ENCODE measurements at places on chromosomes 7 and 10.

- peak; percentile 35 for DNase-seq
Measured at GRCh38 chr7:91941450-91941849, 788 bp downstream of the AKAP9 start.

DNA sequence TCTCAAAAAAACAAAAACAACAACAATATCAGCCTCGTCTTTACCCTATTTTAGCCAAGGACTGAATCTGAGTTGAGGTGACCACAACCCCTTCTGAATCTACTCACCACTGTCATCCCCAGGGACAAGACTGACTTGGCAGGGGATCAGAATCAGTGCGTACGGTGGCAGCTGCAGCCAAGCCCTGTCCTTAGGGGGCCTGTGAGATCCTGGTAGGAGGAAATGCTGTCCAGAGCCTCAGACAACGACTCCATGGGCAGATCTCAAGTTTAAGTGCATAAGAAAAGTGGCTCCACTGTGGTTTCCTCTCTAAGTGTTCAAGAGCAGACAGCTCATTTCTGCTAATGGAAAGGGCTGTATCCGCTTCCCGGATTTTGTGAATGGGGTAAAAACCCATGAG lies 22.4 kb upstream of the CYTH3 start:
- DNase-seq, result no peak

DNA sequence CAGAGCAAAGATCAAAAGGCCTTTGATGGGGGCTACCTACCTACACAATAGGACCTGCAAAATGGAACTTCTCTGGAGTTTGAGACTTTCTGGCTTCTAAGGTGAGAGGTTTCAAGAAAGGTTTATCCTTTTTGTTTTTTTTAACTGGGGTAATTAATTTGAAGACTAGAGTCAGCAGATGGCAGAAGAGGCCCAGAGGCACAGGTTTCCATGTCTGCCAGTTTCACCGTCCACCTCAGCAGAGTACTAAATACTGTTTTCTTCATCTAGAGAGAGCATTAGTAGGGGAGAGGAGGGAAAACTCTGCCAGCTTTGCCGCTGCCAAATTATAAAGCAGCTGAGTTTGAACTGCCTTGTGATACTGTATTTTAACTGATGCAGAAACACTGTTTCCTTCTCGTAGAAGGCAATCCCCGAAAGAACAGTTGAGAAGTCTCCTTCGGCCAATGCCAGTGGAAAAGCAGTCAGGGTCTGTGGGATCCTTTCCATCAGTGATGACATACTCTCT lies 138.7 kb downstream of the SLC25A13 start:
- no peak for DNase-seq

GRCh38 chr7:54678763-54679489 lies 80.1 kb downstream of the SEC61G start:
- DNase-seq, result peak; percentile 3

DNA sequence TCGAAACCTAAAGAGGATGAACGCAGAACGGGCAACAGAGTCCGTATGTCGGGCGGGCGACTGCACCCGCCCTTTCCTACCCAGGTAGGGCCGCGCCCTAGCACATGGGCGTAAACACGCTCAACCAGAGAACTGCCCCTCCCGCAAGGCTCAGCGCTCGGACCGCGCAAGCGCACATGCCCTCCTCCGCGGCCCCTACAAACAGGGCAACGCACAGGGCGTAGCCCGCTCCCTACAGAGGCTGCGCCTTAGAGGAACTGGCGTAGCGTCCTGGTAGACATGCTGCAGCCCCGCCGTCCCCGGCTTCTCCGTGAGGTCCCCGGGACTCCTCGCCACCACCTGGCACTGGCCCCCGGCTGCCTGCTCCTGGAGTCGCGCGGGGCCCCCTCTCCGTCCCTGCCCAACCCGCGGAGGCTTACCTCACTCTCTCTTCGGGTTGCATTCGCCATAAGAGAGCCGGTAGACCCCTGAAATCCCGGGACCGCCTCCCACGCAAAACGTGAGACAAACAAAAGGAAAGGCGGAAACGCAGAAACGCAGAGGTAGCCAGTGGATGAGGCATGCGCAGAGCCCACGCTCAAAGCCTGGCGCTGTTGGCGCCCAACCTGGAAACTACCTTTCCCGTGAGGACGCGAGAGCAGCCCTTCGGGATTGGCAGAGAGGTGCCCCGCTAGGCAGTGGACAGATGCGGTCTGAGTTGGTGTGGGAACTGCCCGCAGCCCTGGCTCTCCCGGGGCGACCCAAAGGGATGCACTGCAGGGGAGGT lies at the start of gene ZNF33B:
TSS of gene ZNF33B (minus strand) at position 516 of the 766 bp plus-strand sequence. CDS start 1,642 bp downstream, outside the sequence.
- peak; percentile 90 for DNase-seq

- DNase-seq, result no peak
Measured at GRCh38 chr10:35934642-35934995, 292.5 kb upstream of the FZD8 start.

DNA sequence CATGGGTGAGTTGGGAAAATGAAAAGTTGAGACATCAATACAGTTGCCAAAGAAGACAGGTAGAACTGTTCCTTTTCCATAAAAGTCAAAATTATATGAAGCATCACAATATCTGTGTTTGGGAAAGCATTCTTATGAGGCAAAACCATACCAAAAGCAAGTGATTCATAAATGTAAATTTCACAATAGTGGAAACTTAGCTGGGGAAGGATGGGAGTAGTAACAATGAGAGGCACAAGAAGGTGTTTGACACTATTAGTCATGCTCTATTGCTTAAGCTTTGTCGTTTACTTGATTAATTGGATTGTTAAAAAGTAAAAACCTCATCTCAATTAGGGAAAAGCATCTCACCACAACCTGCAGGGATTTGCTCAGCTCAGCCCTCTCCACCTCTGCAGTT lies 240.2 kb downstream of the C7orf25 start:
- DNase-seq, result no peak

DNA sequence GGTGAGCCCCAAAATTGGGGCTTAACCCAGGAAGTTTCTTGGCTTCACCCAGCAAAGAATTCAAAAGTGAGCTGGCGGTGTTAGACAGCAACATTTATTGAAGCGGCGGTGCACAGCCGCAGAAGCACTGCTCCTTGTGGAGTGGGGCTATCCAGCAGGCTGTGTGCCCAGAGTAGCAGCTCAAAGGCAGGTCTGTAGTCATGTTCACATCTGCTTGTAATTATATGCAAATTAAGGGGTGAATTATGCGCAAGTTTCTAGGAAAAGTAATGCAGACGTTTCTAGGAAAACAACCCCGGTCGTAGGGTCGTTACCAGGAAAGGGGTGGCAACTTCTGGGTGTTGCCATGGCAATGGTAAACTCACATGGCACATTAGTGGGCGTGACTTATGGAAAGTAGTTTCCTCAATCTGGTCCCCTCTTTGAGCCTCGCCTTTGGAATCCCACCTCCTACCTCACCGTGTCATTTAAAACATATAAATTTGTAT lies 13.7 kb upstream of the KBTBD2 start:
- DNase-seq, result peak; percentile 65

DNA sequence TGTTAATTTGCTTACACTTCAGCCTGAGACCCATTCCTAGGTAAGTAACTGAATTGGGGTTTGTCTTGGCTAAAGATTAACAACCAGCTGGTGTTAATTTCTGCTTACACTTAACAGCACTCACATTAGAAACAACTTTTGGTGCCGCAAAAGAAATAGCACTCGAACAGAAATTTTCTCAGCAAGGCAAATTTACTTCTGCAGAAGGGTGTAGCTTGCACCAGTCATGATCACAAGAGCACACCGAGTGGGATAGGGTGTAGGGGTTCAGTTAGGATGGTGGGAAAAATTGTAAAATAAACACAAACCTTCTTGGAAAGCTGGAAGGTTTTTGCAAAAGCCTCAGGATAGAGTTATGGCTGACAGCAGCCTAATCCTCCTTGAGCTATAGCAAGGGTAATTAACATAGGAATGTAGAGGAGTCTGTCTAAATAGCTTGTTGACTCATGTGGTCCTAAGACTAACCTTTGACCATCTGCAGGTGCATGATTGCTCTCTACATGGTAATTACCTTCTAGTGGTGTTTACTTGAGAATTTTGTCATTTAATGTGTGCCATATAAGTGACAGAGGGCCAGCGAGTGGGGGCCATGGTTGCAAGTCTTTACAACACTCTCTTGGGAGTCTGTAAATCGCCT lies 67.8 kb upstream of the CDK13 start:
- DNase-seq, result no peak

- no peak for DNase-seq
Measured at GRCh38 chr10:31622978-31623377, 304.0 kb downstream of the ZEB1 start.

GRCh38 chr10:35927990-35928488 lies 285.9 kb upstream of the FZD8 start:
- DNase-seq, result no peak

GRCh38 chr10:51567271-51567670 lies 132.1 kb downstream of the CSTF2T start:
- no peak for DNase-seq

- DNase-seq, result no peak
Measured at GRCh38 chr10:80581469-80581835, 43.8 kb downstream of the SH2D4B start.

- no peak for DNase-seq
Measured at GRCh38 chr10:63865210-63865609, 344.0 kb downstream of the REEP3 start.

Data from AML-193 (cell line).